Stimulated activated CD4-positive, alpha-beta T cell treated with anti-CD3 and anti-CD28 coated beads, Interleukin-4, amount 100 ng/mL, for 48 hours (primary cell): ENCODE measurements at places on chromosomes 13 and 19.
A peak's percentile ranks its signal among the peaks of the same experiment; 100 is the strongest.

DNA sequence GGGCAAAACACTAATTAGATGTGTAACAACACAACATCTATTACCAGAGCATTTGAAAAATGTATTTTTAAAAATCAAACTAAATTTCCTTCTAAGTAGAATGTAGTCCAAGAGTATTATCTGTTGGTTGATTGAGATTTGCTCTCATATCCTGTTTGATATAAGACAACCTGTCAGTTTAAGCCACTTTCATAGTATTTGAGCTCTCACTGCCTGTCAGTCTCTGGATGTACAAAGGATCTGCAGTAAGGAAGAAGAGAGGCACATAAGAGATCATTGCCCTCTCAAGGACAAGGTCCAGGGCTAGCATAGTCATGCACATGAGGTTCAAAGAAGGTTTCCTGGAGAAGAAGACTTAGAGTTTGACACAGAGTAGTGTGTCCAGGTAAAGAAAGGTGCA is 57.4 kb downstream of the FGF14 start:
- DNase-seq = no peak

- DNase-seq = no peak
Observed at GRCh38 chr13:63396746-63397145, 1981.1 kb upstream of the PCDH20 start.

- DNase-seq = no peak
Observed at GRCh38 chr13:36275190-36276002, 22.2 kb downstream of the CCDC169 start.

DNA sequence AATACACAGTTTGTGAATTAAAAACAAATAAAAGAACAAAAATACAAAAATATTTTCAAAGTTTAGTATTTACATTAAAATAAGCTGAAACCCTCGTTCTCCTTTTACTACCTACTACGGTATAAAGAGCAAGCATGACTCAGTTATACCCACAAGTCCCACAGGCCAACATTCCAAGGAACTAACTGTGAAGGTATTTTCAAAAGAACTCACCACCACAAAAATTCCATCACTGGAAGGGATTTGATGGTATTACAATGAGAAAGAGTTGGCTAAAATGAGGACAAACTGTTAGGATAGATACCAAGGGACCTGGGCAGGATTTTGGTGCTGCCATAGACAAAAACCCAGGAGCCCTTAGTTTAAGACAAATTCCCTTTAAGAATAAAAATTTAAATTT is 122.7 kb downstream of the TBC1D4 start:
- DNase-seq = no peak

GRCh38 chr19:17841371-17841809 is 6.4 kb downstream of the JAK3 start:
- no peak for DNase-seq

DNA sequence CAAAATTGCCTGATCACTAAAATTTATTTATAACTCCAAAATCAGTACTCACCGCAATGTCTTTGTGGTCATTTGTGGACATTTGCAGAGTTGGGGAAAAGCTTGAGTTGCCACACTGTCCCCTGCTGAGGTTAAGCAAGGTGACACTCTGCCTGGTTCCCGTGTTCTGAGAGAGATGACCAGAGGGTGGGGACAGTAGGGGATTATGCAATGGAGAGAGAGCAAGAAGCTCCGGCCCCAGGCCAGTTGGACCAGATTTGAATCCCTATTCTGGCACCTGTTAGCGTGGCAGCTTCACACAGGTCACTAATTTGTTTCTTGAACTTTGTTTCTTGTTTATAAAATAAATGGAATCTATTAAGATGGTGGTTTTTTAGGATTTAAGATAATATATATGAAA is 17.8 kb downstream of the ERCC5 start:
- no peak for DNase-seq

GRCh38 chr19:6209233-6209632 is 70.5 kb downstream of the MLLT1 start:
- no peak for DNase-seq

GRCh38 chr13:39210961-39211534 is 172.8 kb downstream of the NHLRC3 start:
- no peak for DNase-seq

DNA sequence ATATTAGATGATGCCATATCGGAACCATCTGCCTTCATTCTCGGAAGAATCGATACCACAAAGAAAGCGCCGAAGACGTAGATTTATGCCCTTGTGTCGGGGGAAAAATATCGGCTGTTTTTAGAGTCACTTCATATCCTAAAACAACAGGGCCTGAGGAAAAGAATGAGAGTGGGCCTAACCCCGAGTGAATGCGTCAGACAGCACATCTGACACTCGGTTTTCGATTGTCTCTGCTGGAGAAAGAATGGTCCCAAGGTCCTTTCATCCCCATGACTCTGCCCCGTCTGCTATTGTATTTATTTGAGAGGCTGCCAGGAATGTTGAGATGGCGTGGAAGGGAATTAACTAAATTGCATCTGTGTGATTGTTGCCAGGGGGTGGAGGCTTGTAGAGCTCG is 46.1 kb downstream of the CHST8 start:
- no peak for DNase-seq

GRCh38 chr13:97028441-97029299 is 34.4 kb upstream of the OXGR1 start:
- DNase-seq = peak; percentile 38

- no peak for DNase-seq
Observed at GRCh38 chr13:27367570-27367969, 56.8 kb upstream of the GTF3A start.

GRCh38 chr13:50675651-50676050 is 167.8 kb downstream of the DLEU7 start:
- no peak for DNase-seq

DNA sequence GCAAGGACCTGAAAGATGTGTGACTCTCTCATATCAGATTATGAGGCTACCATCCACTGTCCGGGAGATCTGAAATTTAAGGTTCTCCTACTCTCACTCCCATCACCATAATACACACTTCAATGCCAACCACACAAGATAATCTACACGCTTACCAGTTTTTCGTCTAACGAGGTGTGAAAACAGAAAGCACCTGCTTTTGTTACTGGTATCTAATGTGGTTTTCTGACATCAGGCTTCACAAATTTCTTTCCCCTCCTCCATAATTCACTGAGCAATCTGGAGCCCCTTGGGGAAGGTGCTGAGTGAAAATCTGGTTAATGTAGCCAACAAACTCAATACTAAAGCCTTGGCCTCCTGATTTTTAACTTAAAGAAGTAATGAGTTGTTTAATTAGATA is 10.1 kb upstream of the LRCH1 start:
- DNase-seq = no peak

- DNase-seq = no peak
Observed at GRCh38 chr13:41028051-41028450, 8.9 kb upstream of the ELF1 start.

GRCh38 chr19:55321466-55322137 is 3.5 kb downstream of the TMEM150B start:
- no peak for DNase-seq

- no peak for DNase-seq
Observed at GRCh38 chr13:100796463-100796862, 121.9 kb upstream of the TMTC4 start.

DNA sequence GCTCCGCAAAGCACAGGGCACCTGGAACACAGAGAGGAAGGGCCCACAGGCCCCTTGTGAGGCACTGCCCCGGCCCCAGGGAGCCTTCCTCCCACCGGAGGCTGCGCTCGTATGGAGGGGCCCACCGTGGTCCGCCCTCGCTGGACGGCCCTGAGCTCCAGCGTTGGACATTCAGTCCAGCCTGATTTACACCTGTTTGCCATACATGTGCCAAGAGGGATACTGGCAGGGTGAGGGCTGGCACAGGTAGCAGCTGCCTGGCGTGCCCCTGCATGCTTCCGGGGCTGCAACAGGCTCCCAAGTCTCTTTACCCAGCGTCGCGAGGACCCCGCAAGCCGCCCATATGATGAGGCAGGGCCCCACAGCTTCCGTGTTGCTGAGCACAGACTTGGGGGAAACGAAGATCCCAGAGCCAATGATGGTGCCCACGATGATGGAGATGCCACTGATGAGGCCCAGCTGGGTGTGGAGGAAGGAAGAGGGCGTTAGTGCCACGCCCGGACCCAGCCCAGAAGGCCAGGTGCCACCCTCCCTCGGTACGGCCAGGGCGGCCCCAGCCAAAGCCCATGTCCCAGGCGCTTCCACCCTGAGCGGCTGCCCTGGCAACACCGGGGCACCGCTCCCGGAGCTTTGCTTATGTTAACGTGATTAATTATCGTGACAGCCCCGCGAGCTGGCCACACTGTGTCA is 5.1 kb downstream of the SLC7A9 start:
- DNase-seq = no peak

DNA sequence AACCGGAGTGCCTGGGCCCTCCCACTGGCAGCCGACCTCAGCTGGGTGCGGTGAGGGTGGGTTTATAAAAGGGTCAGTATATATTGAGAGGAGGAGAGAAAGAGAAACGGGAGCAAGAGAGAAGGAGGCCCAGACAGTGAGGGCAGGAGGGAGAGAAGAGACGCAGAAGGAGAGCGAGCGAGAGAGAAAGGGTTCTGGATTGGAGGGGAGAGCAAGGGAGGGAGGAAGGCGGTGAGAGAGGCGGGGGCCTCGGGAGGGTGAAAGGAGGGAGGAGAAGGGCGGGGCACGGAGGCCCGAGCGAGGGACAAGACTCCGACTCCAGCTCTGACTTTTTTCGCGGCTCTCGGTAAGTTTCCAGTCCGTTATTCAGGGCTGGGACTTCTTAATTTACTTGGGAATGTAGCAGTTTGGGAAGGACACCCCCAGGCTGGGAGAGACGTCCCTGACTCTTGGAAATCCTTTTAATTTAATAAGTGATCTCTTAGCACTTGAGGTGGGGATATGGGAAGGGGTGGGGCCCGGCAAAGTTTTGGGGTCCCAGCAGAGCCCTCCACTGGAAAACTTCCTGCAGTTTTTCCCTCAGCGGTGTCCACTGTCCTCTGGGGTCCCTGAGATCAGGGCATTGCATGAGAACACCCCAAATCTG is at the start of gene EMP3:
TSS of gene EMP3 (plus strand) at position 288 of the 646 bp plus-strand sequence. CDS start 1,293 bp downstream, outside the sequence.
- peak; percentile 73 for DNase-seq

DNA sequence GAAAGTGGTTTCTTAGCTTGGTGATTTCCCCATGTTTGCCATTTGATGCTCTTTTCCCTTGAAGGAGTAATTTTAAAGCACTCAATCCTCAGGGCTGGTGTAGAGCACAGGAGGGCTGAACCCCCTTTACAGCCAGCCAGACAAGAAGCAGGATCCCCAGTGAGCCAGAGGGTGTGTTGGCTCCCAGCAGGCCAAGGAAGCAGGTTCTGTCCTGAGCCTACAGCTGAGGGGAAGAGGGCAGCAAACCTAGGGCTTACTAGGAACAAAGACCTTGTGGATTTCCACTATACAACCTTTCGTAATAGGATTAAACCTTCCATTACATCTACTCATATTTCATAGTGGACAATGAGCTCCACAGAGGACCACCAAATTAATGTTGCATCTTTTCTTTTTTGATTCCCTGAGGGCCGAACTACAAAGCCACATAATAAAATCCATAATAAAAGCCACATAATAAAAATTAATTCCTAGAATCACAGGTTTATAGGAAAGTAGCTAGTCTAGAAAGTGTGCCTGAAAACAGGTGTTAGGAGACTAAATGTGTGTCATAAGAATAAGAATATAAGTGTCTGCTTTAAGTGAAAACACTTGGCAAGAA is 300.2 kb downstream of the DCLK1 start:
- DNase-seq = no peak

DNA sequence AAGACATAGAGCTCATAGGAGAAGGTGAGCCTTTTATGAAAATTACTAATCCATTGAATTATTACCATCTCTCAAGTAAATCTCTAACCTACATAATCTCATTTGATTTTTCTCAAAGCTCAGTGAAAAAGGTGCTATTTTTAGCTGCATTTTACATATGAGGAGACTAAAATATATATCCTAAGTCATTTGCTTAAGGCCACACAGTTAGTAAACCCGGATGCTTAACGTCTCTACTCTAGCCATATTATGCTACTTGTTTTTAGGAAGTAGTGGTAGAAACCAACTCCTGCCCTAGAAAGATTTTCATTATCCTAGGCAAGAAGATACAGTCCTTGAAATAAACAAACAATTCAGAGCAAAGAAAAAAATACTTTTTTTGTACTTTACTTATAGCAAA is 108.9 kb downstream of the RBM26 start:
- no peak for DNase-seq

DNA sequence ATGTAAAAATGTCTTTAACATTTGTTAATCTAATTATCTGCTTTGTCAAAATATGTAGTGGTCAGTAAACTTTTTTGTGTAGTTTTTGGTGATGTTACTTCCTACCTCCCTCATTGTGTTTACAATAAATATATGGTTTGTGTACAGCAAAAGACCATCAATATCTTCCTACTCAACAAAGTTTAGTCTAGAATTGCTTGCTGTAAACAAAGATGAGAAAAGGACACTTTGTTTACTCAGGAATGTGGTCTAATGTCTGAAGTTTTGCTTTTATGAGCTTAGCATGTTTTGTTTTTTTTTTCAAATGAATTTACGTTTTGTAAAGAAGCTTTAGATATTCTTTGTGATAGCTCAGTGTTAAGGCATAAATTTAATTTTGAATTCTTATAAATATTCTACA is 563.5 kb upstream of the SPRY2 start:
- no peak for DNase-seq

DNA sequence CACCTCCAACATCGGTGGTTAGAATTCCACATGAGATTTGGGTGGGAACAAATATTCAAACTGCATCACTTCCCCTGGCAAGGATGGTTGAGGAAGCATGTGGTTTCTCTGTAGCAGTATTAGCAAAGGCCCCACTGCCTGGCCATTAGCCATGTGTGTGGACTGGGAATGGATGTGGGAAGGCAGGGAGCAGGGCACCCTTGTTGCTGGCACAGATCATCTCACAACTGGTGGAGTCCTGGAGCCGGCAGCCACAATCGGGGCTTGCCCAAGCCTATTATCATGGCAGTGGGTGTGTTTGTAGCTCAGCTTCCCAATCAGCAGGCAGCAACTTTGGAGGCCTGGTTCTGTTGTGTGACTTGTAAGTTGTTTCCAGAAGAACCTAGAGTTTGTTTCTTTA is 391.9 kb downstream of the DLEU7 start:
- no peak for DNase-seq

- no peak for DNase-seq
Observed at GRCh38 chr19:30719189-30719998, 347.2 kb downstream of the ZNF536 start.

DNA sequence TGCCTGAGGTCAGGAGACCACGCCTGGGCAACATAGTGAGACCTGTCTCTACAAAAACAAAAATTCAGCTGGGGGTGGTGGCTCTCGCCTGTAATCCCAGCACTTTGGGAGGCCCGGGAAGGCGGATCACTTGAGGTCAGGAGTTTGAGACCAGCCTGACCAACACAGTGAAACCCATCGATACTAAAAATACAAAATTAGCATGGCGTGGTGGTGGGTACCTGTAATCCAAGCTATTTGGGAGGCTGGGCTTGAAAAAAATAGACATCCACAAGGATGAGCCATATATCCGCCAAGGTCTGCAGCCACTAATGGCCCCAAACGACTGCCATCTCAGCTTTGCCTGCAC is 3.1 kb downstream of the RPS16 start:
- no peak for DNase-seq

DNA sequence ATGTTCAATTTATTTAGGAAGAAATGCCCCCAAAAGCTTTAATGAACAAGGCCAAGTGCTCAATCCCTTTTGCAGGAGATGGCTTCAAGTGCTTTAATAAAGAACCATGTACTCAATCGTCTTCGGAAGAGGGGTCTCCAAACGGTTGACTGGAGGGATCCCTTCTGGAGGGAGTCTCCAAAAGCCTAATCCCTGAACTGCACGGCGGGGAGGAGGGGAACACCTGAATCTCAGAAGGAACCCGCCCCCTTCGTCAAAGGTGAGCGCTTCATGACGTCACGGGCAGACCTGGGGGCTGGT is 505 bp downstream of the PAF1 start:
- DNase-seq = peak; percentile 67
